Stomach (tissue), 19 donors: ENCODE measurements at places on chromosomes 6 and 20. TPM values are rescaled to one million over a fixed set of nuclear protein-coding genes. Genes with fewer than 3 reads are reported as not detected.

Gene ZSCAN23
- not detected for total RNA-seq

DNA sequence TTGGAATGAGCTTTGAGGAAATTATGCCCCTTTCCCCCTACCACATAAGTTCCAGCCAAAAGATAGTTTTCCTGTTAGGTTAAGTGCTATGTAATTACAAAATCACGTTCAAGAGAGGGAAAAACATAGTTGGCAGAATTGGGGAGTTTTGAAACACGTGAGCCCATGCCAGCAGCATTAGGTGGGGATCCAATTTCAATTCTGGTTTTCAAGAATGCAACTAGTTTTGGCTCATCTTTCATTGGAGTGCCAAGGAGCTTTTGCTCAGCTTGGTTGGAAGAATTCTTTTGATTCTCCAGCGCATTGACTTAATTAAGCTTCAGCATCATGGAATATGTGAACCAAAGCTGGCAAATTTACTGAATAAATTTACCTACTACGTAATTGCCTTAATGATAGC is 95.9 kb downstream of the SAMD5 start:
- no peak for DNase-seq

DNA sequence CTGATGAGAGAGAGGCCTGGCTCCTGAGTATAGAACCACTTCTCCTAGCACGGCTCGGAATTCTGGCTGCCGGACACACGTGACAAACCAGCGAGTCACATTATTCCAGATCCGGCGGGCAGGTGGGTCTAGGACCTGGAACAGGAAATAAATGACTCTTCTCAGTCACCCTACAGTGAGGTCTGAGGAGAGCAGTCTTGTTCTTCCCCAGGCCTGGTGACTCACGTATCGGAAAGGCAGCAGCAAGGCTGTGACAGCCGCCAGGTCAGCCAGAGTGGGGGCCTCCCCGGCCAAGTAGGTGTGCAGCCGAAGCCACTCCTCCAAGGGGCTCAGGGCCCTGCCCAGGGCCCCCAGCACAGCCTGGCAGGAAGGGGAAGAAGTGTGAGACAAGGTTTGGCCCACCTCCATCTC is 2.8 kb downstream of the VARS1 start:
- DNase-seq = no peak

GRCh38 chr6:20574355-20574754 is 40.1 kb downstream of the CDKAL1 start:
- DNase-seq = no peak
